Suprapubic skin (tissue), 4 donors: ENCODE measurements at places on chromosomes 2 and 18.

DNA sequence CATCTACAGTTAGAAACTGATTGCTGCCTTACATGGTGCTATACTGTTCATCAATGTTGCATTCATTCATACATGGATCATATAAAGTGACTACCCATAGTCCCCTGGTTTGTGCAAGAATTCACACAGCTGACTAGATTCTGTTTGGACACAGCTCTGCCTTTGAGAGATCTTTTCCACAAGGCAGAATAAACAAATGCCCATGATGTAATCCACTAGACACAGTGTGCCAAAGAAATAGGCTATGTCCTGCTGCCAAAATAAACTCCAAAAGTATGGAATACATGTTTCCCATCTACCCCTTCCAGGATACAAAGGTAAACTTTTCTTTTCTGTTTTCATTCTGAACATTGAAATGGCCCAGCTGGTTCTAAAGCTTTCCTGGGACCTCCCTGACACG is 269.4 kb upstream of the CHAC2 start:
- DNase-seq, result no peak

DNA sequence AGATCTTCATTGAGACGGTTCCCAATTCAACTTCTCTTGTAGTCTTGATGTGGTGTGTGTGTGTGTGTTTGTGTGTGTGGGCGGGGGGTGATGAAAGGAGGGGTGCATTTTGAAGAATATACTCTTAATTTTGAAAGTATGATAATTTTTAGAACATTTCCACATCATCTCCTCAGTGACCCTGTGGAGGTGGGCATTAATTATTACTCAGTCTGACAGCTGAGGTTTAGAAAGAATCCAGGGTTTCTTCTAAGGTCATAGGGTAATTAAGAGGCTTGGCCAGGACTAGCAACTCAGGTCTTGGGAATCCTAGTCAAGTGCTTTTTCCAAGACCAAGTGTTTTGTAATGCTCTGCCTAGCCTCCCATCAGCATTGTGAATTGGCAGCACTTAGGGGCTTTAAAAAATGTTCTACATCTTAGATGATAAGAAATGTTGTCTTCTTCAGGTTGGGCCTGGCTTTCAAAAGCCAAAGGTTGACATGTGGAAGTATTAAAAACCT is 100.5 kb downstream of the SPTBN1 start:
- no peak for DNase-seq

DNA sequence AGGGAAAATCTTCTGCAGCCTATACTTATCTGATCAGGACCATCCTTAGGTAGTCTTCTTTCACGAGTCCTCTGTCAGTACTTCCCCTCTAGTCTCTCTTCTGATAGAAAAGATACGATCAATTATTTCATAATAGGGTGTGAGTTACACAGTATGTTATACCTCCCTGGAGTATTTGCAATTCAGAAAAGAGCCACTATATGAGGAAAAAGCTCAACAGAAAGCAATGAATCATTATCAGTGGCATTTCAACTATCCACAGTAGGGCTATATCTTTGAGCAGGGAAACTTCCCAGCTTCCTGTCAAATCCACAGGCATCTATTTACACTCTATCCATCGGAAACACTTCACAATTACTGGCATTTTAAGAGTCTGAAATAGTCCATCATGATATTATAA is 105.3 kb upstream of the ACVR2A start:
- DNase-seq, result no peak

DNA sequence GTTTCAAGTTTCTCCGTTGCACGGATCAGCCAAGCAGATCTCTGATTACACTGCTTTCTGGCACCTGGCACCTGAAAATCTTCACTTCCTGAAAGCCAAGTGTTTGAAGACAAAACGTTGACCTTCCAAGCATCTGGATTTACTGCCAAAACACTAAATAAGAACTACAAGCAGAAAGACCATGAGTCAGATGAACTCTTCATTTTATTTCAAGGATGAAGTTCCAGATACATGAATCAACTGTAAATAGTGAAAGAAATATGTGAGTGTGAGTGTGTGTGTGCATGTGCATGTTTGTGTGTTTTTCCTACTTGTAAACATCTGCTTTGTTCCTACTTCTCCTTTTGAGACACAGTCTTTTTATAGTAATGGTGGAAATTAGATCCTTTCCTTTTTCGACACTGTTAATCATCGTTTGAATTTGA is 60.0 kb upstream of the DTNA start:
- DNase-seq, result no peak

DNA sequence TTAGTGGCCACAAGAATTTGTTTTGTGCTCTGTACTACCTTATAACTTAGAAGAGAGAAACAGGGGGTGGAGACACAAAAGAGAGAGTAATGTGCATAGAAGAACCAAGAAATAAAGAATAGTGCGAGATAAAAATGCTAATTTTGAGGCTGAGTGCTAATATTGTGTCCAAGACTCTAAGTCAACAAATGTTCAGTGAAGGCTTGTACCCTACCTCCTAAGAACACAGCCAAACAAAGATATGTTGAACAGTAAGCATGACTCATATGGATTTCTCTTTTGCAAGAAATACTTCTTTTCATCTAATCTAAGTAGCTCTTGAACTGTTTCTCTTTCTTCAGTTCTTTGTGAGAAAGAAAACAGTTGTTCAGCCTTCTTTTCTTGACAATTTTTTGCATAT is 45.2 kb downstream of the GAREM1 start:
- no peak for DNase-seq

GRCh38 chr18:48342581-48342980 is 66.6 kb downstream of the ZBTB7C start:
- no peak for DNase-seq

GRCh38 chr2:138034536-138034935 is 70.3 kb downstream of the HNMT start:
- DNase-seq, result no peak

DNA sequence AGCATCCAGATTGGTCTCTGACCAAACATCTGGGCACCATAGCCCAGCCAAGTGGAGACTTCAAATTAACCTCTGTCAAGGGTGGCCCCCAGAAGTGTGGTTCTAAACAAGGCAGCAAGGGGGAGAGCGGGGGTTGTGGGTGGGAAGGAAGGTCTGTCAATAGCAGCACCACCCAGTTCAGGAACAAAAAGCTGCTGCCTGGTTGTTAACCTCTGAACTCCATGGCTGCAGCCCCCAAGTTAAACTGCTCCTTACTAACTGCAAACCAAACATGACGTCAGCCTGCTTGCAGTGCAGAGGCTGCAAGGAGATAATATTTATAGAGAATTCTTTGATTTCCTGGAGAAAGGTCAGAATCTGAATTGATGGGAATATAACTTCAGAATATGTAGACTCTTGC is 76.5 kb downstream of the ARL4C start:
- no peak for DNase-seq

GRCh38 chr2:189618197-189618596 is 37.6 kb upstream of the SLC40A1 start:
- DNase-seq, result no peak

DNA sequence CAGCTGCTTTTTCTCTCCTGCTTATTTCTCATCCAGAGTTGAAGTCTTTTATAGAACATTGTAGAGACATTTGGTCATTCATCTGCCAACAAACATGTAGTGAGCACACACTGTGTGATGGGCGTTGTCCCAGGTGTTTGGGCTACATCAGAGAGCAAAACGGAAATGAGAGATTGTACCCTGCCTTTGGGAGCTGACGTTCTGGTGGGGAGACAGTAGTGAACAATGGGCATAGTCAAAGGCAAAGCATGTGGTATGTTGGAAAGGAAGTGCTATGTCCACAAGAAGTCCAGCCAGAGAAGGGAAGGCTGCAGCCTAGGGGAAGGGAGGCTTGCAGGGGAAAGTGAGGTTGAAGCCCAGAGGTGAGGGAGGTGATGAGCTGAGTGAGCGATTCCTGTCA is 78.1 kb downstream of the PIEZO2 start:
- DNase-seq, result no peak

GRCh38 chr18:11839556-11839955 is 11.7 kb upstream of the CHMP1B start:
- DNase-seq, result no peak

DNA sequence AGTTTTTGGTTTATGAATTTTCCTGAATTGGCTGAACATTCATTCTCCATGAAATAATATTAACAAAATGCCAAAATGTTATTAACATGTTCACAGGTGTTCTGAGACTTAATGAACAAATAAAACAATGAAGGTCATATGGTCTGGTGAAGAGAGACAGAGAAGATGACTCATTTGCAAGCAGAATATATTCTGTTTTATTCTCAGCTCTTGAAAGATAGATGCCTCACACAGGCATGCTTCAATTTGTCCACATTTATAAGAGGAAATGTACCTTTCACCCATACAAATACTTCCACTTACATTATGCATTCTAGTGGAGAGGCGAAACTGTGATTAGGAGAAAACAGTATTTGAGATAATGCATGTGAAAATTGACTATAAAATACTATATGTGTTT is 75.4 kb upstream of the PGAP1 start:
- no peak for DNase-seq

GRCh38 chr2:206890926-206891325 is 48.4 kb upstream of the CPO start:
- no peak for DNase-seq

DNA sequence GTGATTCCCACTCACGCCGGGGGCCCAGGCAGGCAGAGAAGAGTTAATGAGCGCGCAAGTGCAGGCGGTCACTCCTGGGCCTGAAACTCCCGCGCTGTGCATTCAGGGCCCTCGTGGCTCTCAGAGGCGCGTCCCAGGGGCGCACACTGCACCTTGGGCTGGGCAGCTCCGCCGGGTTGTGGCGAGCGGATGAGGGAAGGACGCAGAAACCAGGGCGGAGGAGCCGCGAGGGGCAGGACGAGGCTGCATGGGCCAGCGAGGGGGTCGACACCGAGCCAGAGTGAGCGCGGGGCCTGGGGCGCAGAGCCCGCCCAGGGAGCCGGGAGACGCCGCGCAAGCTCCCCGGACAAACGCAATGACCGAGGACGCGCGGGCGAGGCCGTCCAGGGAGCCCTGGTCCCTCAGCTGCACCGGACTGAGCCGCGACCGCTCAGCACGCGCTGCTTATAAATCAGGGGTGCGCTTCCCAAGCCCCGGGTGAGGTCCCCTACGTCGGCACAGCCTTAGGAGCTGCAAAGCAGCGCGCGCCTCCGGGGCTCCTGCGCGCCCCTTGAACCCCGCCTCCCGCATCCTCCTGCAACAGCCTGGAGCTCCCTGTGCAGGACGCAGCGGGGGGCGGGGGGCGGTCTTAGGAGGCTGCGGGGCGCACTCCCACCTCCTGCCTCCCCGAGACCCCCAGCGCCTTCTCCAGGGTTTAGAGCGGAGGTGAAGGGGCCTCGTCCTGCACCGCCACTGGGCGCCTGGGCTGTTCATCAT is 180.2 kb upstream of the ALKAL2 start:
- DNase-seq, result no peak

DNA sequence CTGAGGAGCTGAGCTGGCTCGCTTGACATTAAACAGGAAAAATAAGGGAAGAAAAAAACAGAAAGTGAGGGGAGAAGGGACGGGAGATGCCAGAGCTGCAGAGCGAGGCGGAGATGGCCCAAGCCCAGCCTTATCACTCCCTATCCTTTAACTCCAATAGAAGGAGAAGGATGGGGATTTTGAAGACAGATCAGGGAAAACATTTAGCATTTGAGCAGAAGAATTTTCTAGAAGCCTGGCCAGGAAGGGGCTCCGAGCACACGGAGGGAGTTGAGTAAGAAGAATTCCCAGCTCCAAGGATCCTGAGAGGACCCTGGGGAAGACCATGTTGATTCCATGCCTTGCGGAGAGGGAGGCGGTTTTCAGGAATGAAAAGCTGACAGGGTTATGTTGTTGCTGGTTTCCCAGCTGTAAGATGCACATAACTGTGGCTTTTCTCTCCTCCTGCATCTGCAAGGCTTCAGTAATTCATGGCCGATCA is 35.6 kb downstream of the TWIST2 start:
- no peak for DNase-seq

DNA sequence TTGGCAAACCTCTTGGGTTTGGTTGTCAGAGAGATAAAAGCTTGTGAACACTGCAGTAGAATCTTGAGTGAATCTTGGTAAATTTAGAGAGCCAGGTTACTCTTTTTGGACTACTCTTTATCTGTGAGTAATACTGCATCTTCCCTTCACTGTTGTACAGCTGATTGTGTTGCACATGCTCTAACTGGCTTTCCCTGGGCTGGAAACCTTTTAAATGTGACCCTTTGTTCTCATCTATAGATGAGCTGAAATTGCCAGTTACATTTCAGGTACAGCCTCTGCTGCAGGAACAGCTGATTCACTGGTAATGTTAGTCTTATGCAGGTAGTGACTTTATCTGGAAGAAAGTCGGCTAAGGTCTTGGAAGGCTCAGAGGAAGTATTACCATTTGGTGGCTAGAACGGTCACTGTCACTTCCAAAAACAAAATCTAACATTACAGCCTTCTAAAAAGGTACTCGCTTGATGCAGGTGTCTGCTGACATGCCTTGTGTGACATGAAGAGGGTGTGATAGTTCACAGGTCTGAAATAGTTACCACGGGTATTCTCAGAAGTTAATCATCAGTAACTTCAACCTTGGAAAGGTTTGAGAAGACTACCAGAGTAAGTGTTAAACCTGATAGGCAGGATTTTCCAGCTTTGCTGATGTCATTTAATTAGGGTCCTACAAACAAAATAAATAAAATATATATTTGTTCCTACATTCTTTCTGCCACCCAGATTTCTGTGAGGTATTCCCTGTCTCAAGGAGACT is 851.1 kb downstream of the SLC4A3 start:
- no peak for DNase-seq

DNA sequence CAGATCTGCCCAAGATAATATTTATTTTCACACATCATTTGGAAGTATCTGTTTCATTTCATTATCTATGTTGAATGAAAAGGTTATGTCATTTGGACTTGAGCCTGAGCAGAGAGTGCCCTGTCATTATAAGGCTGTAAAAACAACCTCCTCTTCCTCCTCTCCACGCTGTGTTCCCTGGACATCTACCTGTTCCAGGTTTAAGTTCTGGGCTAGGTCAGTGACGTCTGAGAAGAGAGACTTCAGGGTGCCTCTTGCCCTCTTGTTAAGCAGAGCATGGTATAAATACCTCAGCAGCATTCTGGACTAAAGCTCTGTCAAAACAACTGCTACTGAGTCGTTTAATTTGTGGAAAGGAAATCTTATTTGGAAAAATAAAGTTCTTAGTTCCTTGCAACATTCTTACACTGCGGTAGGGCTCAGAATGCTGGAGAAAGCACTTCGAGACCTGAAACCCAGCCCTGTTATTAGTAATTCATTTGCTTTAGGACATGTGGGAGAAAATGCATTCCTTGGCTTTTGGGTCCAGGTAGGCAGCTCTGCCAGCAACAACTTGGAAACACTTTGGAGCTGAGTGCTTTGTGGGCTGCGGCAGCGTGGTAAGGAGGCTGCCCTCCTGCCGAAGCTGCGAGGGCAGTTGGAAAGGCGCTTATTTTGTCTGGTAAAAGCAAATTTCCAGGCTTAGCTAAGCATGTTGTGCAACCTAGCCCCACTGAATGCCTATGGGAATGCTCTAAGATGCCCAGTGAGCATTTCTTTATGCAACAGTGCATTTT is 91.8 kb upstream of the NEDD4L start:
- no peak for DNase-seq

GRCh38 chr2:71888751-71889445 is 258.8 kb downstream of the CYP26B1 start:
- DNase-seq, result no peak

DNA sequence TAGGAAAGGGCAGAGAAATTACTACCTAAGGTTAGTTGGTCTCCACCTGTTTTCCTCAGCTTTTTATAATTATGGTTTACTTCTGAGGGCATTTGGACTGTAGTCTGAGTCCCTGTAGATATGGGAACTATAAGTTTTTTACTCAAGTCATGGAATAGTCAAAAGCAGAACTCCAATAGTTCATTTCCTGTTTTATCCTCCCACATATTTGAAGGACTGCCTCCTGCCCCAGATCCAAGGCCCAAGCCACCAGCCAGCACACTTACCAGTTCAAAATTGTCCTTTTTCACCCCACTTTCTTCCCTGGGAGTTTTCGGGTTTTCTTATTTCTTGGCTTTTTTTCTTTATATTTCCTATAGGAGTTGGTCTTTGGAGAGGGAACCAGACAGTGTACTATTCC is 164.1 kb downstream of the MBD5 start:
- no peak for DNase-seq
